ENCODE measurements at places on chromosomes 11 and 22. TPM values are rescaled to one million over a fixed set of nuclear protein-coding genes. Genes with fewer than 3 reads are reported as not detected.

LARGE2 gene
- total RNA-seq, result 11.7 TPM

GRM5 gene
- not detected for total RNA-seq

PKDREJ gene
- not detected for total RNA-seq

HORMAD2 gene
- not detected for total RNA-seq

KDM4D gene
- 1.1 TPM for total RNA-seq

GGT5 gene
- total RNA-seq, result not detected

MS4A14 gene
- total RNA-seq, result not detected

NLRP14 gene
- total RNA-seq, result 0.24 TPM

UCP2 gene
- 4.3 TPM for total RNA-seq

ENTHD1 gene
- not detected for total RNA-seq

FGF19 gene
- total RNA-seq, result not detected

KRTAP5-2 gene
- total RNA-seq, result not detected

SCUBE1 gene
- not detected for total RNA-seq

MUC6 gene
- total RNA-seq, result not detected

HINFP gene
- total RNA-seq, result 27.5 TPM

DLG2 gene
- total RNA-seq, result 0.85 TPM

FOLR3 gene
- total RNA-seq, result 14.2 TPM

NXPE4 gene
- total RNA-seq, result not detected

CTSF gene
- total RNA-seq, result 3.2 TPM

USP35 gene
- total RNA-seq, result 7.5 TPM

APOA5 gene
- total RNA-seq, result not detected
